ENCODE measurements at places on chromosomes 2 and 18.

DNA sequence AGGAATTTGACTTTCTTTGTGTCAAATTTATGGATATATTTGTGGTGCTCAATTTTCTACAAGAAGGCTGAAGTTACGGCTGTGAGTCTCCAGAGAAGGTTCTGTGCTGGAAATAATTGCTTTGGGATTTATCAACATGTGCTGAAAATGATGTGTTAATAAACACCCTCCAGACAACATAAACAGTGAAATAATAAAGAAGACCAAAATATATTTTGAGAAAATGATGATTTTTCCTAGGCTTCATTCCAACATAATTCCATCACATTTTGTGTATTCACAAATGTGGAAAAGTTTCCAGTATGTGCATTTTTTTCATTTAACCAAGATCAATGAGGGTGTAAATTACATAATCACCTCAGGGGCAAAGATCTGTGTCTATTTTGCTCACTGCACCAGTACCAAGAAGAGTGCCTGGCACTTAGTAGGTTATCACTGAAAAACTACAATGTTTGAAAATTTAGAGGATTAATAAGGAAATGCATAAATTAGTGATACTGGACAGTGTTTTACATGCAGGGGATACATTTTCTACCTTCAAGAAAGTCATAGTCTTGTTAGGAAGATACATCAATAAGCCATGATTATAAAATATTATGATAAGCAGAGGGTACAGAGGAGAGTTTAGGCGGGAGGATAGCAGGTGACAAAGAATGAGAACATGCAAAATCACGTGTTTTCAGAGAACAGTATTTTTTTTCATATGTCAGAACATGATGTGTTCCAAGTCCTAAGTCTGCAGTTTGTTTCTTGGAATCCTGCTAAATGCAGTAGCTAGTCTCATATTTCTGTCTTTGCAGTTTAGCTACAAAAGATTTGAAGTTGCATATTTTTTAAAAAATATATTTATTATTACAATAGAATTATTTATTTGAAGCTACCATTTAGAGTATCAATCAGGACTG is 127.6 kb upstream of the DLGAP1 start:
- DNase-seq: no peak

DNA sequence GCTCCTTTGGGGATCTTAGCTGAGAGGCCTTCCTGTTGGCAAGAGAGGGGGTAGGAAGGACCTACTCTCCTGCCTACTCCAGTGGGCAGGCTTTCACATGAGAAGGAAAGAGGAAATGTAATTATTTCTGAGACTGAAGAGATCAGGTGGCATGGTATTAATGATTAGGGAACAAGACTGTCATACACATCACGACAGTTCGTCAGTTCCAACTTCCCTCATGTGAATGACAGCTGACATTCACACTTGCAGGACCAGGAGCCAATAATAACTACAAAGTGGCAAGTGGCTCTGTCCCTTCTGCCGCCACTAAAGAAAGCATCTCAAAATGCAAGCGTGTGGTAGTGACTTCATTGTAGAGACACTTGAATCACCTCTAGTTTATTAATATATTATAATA is 90.0 kb downstream of the ZCCHC2 start:
- no peak for DNase-seq

- peak; percentile 3 for DNase-seq
These were observed 35.4 kb downstream of the KCNK3 start for GRCh38 chr2:26727641-26728561.

- no peak for DNase-seq
These were observed 19.6 kb downstream of the NDUFAF7 start for GRCh38 chr2:37250869-37251740.

DNA sequence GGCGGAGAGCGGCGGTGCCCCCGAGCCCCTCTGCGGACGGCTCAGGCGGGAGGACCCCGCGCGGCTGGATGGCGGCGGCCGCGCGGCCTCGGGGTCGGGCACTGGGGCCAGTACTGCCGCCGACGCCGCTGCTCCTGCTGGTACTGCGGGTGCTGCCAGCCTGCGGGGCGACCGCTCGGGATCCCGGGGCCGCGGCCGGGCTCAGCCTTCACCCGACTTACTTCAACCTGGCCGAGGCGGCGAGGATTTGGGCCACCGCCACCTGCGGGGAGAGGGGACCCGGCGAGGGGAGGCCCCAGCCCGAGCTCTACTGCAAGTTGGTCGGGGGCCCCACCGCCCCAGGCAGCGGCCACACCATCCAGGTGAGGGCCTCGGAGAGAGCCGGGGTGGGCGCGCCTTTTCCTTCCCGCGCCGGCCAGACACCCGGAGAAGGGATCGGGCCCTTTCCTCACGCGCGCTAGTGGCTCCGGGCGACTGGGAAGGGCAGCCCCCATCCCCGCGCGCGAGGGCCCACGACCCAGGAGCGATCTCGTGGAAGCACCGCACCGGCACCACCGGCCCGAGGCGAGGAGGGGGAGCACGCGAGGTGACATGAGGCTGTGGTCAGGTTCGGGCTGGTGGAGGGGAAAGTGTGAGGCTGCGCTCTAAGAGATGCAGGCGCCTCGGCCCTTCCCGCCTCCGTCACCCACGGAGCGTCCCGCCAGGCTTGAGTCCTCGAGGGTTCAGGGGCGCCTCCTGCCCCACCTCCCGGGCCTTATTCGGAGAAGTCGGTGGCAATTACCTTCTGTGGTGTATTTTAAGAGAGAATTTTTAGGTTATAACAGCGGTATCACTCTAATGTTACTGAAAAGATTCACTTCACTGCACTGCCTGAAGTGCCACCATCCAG is 607 bp downstream of the LAMA3 start:
- DNase-seq: peak; percentile 10

- no peak for DNase-seq
These were observed 492.8 kb upstream of the FSIP2 start for GRCh38 chr2:185245806-185246205.

DNA sequence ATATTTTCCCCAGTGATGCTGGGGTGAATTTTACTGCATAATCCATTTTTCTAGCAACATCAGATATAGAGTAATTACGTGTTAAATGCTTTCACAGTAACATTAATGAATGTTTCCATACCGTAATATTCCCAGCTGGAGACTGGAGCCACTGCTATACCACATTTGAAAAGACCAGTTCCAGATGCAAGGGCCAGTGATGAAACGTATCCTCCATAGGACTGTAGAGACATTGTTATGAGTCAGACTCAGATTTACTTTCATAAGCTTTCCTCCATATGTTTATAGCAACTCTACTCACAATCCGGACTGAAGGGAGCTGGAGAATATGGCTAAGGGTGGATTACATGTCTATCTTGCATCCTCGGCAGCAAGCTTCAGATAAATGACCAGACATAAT is 22.7 kb upstream of the GCG start:
- DNase-seq: no peak

DNA sequence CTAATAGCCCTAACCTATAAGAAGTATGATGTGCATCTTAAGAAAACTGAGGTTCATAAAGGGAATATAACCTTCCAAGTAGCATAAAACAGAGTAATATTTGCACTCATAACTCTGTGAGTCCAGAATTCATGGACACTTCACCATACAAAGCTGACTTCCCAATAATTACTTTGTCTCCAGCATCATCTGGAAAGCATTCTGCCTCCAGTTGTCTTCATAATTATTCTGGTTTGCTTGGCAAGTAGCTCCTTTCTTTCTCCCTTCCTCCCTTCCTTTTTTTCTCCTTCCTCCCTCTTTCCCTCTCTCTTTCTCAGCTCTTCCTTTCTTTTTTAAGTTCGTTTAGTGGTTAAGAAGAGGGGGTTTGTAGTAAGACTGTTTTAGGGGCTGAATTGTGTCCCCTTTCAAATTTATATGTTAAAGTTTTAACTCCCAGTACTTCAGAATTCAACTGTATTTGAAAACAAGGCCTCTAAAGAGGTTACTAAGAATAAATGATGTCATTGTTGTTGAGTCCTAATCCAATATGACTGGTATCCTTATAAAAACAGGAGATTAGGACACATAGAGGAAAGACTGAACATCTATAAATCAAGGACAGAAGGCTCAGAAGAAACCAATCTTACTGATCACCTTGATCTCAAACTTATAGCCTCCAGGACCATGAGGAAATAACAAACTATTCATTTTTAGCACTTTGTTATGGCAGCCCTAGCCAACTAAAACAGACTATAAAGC is 28.9 kb downstream of the TFPI start:
- no peak for DNase-seq

DNA sequence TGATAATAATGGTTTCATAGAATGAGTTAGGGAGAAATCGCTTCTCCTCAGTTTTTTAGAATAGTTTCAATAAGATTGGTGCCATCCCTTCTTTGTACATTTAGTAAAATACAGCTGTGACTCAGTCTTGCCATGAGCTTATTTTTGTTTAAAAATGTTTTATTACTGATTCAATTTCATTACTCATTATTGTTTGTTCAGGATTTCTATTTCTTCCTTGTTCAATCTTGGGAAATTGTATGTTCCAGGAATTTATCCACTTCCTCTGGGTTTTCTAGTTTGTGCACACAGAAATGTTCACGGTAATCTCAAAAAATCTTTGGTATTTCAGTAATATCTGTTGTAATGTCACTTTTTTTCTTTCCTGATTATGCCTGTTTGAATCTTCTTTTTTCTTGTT is 371.5 kb upstream of the SETBP1 start:
- DNase-seq: no peak

GRCh38 chr2:195520671-195521155 is 136.3 kb upstream of the SLC39A10 start:
- DNase-seq: no peak

DNA sequence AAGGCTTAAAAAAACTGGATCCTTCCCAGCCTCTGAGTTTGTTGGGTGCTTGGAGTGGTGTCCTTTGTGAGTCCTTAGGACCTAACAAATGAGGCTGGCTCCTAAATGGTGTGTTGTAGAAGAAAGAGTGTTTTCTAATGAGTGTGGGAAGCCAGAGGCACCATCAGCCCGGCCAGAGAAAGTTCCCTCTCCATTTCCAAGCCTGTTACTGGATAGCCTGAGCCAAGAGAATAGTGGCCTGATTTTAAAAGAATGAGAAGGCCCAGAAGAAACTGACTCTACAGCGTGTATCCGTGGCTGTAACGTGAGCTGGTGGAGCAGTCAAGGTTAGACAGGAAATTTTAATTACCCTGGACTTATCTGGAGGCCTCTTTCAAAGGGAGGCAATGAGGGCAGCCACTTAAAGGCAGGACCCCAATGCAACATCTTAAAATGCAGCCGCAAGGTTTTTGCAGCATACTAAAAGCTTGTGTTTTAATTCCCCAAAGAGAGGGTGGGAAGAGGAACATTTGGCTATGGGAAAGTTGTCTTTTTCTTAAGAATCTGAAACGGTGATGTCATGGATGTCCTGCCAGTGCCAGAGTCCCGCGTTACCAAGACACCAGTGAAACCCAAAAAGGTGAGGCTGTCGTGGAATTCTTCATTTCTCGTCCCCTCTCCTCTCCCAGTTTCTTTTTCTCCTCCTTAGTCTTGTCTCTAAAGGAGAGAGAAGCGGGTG is 4.6 kb downstream of the EFHD1 start:
- no peak for DNase-seq

GRCh38 chr2:223887127-223887526 is 49.7 kb upstream of the AP1S3 start:
- DNase-seq: no peak

GRCh38 chr2:170711774-170712652 is 3.1 kb upstream of the SP5 start:
- DNase-seq: no peak

GRCh38 chr18:49613641-49614151 is 51.8 kb downstream of the LIPG start:
- no peak for DNase-seq

GRCh38 chr2:160660741-160661140 is 167.1 kb upstream of the RBMS1 start:
- no peak for DNase-seq

- DNase-seq: no peak
These were observed 306.0 kb downstream of the BCL11A start for GRCh38 chr2:60247471-60247870.

GRCh38 chr18:1350931-1351450 is 446.3 kb downstream of the ADCYAP1 start:
- no peak for DNase-seq

- no peak for DNase-seq
These were observed 77.5 kb upstream of the RANBP2 start for GRCh38 chr2:108641756-108642155.

DNA sequence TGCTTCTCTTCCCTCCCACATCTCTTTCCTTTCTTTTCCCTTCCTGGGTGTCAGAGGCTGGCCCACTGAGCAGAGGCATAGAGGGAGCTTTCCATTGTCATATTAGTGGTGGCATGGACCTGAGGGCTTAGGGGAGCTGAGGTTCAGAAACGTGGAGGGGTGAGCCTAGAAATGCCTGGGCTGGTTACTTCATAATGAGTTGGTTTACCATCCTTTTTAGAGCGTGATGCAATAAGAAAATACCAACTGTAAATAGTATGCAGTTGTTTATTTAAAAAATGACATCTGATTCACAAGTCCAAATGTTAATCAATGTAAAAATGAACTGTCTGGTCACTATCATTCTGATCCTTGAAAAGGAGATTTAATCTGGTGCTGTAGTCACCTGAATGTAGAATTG is 46.3 kb downstream of the MYO1B start:
- DNase-seq: no peak

- DNase-seq: no peak
These were observed 12.2 kb upstream of the ZAP70 start for GRCh38 chr2:97701186-97701585.

- DNase-seq: no peak
These were observed 133.7 kb downstream of the COL6A3 start for GRCh38 chr2:237280229-237280628.

DNA sequence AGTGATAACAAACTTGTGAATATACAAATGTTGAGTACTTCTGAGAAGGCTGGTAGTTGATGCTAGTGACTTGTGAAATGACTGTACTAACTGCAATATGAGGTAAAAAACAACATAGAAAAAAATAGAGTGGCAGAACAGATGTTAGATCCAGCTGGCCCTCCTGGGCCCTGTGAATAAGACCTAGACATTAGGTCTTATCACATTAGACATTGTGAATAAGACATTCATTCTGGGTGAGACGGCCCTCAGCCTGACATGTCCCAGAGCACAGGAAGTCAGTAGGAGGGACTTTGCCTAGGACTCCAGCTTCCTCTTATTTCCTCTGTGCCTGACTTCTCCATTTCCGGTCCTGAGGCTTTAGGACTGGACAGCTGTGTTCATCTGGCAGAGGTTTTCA is 22.9 kb downstream of the DOK1 start:
- no peak for DNase-seq

- no peak for DNase-seq
These were observed 30.9 kb downstream of the XDH start for GRCh38 chr2:31383471-31384153.

DNA sequence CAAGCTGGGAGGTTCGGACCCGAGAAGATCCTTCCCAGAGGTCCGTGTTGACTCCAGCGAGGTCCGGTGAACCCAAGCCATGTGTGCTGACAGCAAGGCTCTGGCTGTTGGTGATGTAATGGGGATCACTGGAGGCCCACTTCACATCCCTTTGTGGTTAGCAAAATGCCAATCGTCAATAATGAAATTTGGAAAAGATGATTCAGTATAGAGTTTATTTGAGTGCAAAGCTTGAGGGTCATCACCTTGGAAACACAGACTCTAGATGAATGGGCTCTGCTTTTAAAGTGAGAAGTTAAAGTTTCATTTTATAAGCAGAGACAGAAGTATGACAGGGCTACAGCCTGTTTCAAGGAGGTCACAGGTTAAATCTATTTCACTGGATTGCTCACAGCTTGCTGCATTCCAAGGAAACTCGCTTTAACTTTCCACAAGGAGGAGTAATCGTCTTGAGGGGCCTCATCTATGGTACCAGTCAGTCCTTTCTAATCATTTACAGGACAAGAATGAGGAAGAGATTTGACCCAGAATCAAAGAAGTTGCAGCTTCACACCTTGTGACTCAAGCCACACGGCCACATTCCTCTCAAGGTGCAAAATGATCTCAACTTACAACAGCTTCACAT is 140.5 kb downstream of the TPO start:
- no peak for DNase-seq

- DNase-seq: no peak
These were observed 135.5 kb downstream of the SPOPL start for GRCh38 chr2:138637061-138637460.
